ENCODE measurements at places on chromosomes 16 and 17. TPM values are rescaled to one million over a fixed set of nuclear protein-coding genes. Genes with fewer than 3 reads are reported as not detected.

DNA sequence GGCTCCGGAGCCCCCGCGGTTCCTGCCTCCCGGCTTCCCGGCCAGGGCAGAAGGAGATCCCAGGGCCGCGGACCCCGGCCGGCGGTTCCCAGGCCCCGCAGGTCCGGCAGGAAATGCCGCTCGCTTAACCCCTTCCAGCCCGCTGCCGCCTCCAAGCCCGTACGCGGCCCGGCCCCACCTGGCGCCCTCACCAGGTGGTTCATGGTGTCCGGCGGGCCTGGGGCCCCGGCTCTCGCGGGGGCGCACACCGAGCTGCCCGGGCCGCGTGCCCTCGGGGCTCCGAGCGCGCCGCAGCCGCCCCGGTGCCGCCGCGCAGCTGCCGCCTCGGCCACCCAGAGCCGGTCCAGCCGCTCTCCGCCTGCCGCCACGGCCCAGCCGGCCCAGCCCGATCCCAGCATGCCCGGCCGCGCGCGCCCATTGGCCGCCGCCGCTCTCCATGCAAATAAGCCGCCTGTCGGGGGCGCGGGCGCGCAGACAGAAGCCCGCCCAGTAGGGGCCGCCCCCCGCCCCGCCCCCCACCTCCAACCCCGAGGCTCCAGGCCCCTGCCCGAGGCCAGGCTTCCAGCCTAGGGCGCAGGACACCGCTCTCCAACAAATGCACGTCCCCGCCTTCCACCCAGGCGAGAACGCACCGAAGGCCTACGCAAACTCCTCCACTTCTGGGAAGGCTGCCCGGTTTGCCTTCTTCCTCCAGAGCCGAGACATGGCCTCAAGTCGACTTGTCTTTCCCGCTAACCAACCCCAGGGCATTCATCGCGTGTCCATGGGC, at the start of gene BCAR1:
Gene BCAR1, minus strand, starts transcription at position 345 of the 769 bp plus-strand sequence. Its CDS starts 142 bp downstream, at position 203.
- no peak for DNase-seq

SLC16A6 gene
- total RNA-seq: 8.4 TPM

DNA sequence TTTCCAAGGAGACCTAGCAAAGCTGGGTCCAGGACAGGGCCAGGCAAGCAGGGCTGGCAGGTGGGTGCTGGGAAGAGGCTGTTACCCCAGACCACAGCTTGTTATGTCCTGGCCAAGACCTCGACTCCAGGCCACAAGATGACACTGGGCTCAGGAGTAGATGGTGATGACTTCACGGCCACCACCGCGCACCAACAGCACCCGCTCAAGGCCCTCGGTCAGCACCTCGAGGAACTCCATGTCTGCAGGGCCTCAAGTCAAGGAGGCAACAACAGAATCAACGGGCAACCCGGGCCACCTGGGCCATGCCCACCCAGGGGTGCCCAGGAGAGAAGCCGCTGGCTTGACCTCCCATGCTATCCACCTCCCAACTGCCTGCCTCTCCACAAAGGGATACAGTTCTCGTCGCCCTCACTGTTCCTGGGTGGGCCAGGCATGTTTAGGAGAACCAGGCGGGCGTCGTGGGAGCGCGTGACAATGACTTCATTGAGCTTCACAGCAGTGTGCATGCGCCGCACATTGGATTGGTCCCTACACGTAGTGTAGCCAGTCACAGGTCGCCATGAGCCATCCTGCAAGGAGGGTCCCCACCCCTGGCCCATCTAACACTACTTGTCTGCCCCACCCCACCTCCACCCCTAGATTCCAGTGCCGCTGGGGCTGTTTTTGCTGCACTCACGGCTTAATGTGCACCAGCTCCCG, 921 bp upstream of the LCAT start:
- no peak for DNase-seq

- DNase-seq: peak; percentile 86
Measured at GRCh38 chr16:56357765-56358322, 67.5 kb downstream of the AMFR start.

NLRC5 gene
- 63.9 TPM for total RNA-seq

PYDC1 gene
- total RNA-seq: not detected

FNDC8 gene
- not detected for total RNA-seq

SP6 gene
- 1.9 TPM for total RNA-seq

DNA sequence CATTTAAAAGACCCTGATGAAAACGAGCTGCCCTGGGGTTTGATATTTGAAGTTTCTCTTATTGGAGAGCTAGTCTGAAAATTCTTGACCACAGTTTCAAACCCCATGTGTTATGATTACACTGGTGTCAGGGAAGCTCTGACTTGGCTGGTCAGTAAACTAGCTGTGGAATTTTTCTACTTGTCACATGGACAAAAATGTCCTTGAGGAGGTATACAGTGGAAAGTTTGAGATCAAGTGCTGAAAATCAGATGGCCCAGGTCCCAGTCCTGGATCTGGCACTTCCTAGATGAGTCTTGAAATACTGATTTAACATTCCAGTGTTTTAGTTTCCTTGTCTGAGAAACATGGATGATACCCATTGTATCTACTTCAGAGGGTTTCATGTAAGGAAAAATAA, 30.7 kb upstream of the SOX9 start:
- DNase-seq: no peak

DNA sequence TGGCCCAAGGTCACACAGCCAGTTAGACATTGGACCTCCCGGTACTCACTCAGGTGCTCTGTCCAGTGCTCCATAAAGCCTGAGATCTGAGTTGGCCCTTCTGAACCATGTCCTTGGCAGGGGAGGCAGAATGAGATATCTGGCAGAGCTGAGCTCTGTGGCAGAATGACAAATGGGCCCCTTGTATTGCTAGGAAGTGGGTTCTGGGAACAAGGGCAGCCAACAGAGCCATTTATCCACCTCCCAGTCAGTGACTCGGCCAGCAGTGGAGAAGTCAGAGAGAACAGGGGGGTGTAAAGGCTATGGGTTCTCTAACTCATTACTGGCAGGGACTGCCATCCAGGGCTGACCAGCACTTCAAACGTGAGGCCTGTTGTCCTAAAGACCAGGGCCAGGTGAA, 117.1 kb upstream of the NLRP1 start:
- DNase-seq: no peak

GRCh38 chr17:43701318-43701743, 39.6 kb upstream of the MEOX1 start:
- no peak for DNase-seq

PIRT gene
- total RNA-seq: not detected
